ENCODE measurements at places on chromosomes 6 and 20.

DNA sequence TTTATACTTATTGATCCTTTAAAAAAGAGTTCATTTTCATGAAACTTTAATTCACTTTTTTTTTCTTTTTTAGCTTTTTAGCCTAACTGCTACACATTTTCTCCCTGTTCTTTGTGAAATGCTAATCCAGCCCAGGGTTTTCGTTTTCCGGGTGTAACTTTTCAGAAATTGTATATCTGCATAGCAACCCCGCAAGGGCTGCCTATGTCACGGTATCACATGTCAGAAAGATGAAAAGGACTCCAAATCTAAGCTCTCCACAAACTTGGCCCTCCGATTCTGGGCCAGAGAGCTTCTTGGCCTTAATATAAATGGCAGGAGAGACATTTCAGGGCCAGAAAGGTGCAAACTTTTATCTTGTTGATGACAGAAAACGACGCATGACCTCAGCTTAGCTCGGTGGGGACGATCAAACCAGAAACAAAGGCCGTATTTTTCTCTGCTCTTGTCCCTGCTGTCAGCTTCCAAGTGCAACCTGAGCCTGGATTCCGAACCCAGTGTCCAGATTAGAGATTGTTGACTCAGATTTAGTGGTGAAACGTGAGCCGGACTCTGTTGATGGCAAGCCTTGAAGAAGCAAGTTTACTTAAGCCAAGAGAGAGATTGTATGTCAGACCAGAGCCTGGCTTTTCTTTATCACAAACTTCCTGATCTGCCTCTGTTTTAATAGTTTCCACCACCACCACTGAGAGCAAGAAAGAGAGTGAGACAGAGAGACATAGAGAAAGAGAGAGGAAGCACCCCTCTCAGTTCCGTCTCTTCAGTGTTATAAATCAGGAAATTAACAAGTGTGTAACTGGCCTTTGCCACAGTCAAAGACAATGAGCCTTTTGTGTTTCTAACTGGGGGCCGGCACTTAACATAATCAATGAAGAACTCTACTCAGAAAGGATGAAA lies 157.8 kb downstream of the SCML4 start:
- DNase-seq, result no peak

DNA sequence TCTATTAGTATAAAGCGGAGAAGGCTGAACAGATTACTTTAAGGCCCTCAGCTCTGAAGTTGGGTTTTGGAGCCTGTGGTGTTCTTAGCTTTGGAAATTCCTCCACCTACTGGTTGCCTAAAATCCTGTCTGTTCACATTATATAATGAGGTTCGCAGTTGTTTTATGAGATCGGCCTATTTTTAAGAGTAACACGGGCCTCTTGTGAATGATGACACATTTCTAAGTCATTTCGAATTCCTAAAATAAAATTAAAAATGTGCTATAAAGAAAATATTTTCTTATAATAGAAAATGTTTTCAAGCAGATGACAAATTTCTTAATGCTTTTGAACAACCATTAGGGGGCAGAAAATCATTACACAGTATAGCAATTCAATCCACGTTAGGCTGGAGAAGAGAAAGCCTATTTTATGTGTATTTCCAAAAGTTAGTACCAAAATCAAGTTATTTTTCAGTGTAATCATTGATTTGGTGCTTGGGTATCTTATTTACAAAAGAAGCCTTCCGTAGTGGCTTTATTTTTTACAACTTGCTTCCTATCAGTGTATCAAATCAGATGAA lies 15.8 kb upstream of the FAM8A1 start:
- peak; percentile 86 for DNase-seq

GRCh38 chr6:106158816-106159215 lies 72.7 kb downstream of the PRDM1 start:
- peak; percentile 21 for DNase-seq

DNA sequence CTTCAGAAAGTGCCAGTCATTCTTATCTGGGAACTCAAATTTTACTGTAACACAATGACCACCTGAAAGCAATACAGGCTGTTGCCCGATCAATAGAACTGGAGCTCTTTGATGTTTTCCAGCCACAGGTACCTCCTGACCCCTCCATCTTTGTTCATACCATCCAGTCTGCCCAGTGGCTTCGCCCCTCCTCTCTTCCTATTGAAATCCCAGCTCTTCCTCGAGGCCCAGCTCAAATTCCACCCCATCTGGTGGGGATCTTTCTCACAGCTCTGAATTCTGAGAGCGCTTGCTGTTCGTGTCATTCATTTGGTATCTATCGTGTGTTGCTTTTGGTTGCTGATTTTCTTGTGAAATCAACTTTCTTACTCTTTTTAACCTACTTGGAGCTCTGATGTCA lies 87.9 kb upstream of the CNKSR3 start:
- DNase-seq, result no peak

GRCh38 chr6:109182578-109182977 lies 87.3 kb downstream of the CEP57L1 start:
- no peak for DNase-seq

- no peak for DNase-seq
These were observed 178.7 kb downstream of the OTOR start for GRCh38 chr20:16926626-16927430.

DNA sequence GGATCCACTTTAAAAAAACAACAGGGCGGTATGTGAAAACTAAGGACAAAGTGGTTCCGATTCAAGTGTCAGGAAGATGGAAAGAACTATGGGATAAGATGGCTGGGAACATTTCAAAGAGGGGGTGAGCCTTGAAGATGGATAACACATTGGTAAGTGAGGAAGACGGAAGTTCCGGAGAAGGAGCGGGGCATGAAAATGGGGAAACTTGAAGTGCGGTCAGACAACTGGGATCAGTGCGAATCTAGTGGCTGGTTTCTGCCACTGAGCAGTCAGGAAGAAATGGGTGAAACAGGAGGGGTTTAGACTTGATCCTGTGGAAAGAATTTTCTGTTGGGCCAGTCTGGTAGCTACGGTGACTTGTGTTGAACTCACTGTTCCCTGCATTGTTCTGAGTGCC lies 1.2 kb downstream of the NAA20 start:
- DNase-seq, result no peak

DNA sequence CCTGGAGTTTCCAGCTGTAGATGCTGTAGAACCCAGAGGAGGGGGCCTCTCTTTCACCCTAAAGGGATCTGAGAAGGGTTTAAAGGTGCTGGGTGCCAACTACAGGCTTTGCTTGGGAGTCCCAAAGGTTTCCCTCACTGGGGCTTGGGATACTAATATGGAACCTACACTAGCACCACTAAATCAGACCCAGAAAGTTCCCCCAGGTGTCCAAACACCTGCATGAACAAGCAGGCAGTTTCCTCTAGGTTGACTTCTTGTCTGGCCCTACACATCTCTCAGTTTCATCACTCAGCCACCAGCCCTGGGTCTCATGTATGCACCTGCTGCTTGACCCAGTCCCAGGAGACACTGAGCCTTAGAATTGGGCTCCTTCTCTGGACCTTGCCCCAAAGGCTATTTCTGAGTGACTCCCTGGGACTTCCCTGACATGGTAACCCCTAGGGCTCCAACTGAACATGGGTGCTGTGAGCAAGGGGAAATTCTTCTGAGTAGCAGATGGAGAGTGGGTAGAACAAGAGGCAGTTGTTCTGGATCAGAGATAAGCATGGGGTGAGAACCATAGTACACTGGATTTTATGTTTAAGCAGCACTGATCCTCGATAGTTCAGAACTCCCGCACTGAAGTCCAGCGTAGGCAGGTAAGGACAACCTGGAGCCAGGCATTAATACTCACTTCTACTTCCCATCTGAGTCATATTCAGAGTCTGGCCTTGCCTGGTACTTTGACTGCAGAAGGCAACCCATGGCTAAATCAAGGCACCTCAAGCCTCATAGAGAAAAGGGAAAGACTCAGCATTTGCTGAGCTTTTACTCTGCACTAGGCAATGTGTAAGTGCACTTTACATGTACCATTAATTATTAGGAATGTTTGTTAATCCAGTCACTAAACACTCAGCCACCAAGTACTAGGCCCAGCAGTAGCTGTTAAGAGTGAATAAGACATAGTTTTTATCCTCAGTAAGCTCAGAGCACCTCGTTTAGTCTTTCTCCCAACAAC lies 16.8 kb downstream of the BCL2L1 start:
- DNase-seq, result no peak

- no peak for DNase-seq
These were observed 8.7 kb upstream of the HLA-E start for GRCh38 chr6:30480536-30481156.

DNA sequence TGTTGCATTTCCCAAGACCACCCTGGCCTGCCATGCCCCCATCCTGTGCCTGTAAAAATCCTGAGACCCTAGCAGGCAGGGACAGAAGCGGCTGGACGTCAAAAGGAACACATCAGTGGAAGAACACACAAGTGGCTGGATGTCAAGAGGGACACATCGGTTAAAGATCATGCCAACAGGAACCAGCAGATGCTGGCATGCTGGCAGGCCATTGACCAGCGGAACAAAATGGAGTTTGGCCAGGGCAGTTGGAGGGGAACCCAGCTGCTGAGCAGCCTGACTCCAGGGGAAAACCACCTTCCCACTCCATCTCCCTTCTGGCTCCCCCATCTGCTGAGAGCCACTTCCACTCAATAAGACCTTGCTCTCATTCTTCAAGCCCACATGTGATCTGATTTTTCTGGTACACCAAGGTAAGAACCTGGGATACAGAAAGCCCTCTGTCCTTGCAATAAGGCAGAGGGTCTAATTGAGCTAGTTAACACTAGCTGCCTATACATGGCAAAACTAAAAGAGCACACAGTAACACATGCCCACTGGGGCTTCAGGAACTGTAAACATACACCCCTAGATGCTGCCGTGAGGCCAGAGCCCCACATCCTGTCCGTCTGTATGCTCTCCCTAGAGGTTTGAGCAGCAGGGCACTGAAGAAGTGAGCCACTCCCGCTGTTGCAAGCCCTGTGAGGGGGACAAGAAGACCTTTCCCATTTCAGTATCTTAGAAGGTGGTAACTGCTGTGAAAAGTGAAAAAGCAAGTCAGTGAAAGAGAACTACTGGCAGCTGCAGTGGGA lies 4.2 kb upstream of the TSBP1 start:
- DNase-seq, result no peak

DNA sequence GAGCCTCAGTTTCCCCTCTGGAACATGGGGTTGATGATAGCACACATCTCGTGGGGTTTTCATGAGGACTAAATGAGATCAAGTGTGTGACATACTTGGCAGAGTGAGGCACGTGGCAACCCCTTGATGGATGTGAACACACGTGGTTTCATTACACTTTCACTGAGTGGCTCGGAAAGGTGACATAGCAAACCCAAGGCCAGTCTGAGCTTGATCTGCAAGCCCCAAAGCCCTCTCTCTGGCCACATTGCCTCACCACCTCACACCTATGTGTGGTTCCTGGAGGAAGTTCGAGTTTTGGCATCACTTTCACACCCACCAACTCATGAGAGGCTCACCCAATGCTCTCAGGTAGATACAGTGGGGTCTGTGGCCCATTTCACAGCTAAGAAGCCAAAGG lies 60.0 kb downstream of the CPNE5 start:
- DNase-seq, result no peak

DNA sequence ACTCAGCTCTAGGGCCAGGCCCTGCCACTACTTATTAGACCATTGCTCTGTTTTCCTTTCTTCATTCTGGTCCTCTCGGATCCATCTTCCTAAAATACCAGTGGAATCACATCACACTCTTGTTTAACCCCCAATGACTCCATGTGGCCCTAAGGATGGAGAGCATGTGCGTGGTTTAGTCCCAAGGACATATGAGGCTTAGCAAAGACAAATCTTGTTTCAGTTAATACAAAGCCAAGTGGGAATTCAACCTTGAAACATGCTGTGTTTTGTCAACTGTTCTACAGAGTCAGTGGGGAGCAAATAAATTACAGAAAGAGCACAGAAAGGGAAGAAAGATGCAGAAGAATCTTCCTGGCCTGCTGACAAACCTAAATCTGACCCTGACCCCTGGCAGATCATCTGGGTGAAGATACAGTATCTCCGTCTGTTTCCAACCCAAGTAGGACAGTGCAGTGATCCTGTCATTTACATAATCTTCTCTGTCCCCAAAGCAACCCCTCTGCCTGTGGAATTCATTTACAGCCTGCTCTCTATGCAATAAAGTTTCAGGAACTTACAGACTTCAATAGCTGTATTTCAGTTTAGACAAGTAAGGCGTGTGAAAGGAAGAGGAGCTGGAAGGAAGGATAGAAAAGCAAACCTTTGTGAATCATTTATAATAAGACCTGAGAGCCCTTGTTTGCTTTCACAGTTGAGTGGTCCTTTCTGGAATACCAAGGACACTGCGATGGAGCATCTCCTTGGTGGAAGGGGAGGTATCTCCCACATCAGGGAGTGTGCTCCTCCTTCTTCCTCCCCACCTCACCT lies 144.0 kb downstream of the THBS2 start:
- peak; percentile 23 for DNase-seq

DNA sequence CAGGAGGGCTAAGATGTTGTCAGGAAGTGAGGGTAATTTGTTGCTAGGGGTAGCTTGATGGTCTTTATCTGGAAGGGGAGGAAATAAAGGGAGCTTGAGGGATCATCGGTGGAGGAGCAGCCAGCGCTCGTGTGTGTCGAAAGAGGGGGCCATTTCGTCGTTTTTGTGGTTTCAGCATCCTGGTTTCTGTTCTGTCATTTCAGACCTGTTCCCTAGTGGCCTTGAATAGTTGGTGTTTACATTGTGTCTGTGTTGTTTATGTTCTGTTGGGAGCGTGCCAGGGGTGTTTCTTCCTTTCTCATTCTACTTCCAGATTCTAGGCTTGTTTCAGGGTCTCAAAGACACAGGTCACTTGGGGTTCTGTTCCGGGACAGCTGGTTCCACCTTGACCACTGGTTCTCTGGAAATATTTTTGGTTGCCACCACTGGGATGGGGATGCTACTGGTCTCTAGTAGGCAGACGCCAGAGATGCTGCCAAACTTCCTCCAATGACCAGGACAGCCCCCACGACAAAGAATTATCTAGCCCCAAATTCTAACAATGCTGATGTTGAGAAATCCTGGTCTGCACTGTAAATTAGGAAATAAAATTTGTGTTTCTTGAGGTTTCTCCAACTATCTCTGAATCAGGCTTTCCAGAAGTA lies 113.9 kb upstream of the NAA20 start:
- DNase-seq, result peak; percentile 91

DNA sequence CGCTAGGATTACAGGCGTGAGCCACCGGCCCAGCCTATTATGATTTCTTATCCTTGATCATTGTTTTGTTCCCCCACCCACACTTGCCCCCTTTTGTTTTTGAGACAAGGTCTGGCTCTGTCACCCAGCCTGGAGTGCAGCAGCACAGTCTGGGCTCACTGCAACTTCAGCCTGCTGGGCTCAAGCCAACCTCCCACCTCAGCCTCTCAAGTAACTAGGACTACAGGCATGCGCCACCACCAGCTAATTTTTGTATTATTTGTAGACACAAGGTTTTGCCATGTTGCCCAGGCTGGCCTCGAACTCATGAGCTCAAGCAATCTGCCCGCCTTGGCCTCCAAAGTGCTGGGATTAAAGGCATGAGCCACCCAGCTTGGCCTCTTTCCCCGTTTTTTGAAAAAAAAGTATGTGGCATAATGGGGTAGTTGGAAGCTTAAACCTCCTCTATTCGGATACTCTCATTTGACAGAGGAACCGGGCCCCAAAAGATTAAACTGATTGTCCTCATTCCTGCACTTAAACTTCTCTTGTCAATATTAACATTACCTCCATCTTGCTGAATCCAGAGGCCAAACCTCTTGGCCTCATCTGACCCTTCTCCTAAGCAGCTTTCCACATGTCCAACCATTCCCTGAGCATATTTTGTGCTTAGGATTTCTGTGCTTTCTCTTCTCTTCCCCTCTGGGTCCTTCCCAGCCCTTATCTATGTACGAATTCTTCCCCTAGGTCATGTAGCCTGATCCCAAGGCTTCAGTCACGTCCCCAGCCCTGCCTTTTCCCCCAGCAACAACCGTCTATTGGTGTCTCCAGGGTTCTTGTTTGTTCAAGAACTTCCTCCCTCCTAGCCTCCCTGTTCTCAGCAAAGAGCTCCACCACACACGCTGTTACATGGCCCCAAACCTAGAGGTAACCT lies 6.1 kb upstream of the EZR start:
- DNase-seq, result peak; percentile 82

- peak; percentile 95 for DNase-seq
These were observed 607.5 kb downstream of the HDGFL1 start for GRCh38 chr6:23176883-23177282.

Data from fibroblast of villous mesenchyme (primary cell).